ENCODE measurements at places on chromosomes 11 and 22.

- DNase-seq: no peak
Observed at GRCh38 chr11:115458877-115459276, 45.3 kb downstream of the CADM1 start.

DNA sequence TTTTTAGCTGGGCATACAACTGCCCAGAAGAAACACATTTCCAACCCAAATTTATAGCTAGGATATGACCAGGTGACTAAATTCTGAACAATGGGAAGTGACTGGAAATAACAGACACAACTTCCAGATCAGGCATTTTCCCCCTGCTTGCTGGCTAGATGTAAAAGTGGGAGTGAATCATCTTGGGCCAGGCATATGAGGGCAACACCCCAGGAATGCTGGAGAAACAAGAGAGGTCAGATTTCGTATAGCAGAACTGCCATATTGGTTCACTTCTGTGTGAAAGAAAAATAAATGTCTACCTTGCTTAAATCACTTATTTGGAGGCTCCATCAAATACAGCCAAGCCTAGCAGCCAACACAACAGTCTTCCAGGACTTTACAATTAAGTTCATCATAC lies 7.4 kb downstream of the ATL3 start:
- DNase-seq: peak; percentile 73

DNA sequence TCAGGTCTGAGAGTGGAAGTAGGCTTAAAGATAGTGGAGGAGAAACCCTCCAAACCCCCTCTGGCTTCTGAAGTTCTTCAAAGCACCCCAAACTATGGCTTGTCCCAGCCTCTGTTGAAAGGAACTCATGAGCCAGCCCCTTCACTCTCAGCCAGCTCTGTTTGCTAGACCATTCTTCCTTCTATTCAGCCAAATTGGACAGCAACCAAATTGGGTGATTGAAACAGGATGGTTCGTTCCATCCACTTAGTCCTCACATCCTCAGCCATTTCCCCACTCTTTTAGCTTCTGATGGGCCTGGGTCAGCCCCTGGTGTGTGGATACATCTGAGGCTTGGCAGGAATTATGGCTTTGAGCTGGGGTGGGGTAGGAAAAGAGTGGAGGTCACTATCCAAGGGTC lies 4.5 kb downstream of the HTR3A start:
- DNase-seq: no peak

DNA sequence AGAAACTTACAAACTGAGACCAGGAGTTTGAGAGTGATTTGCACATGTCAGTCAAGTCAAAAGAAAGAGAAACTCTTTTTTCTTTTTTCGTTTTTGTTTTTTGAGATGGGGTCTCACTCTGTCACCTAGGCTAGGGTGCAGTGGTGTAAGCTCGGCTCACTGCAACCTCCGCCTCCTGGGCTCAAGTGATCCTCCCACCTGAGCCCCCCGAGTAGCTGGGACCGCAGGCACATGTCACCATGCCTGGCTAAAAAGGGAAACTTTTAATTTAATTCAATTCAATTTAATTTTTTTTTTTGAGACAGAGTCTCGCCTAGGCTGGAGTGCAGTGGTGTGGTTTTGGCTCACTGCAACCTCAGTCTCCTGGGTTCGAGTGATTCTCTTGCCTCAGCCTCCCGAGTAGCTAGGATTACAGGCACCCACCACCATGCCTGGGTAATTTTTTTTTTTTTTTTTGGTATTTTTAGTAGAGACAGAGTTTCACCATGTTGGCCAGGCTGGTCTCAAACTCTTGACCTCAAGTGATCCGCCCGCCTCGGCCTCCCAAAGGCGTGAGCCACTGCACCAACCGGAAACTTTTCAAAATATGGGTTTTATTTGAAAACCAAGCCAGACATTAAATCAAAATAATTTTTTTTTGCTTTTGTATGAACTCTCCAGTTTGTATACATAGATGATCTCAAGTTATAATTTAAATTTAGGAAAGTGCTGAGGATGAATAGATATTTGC lies 9.9 kb downstream of the UCP3 start:
- DNase-seq: no peak

DNA sequence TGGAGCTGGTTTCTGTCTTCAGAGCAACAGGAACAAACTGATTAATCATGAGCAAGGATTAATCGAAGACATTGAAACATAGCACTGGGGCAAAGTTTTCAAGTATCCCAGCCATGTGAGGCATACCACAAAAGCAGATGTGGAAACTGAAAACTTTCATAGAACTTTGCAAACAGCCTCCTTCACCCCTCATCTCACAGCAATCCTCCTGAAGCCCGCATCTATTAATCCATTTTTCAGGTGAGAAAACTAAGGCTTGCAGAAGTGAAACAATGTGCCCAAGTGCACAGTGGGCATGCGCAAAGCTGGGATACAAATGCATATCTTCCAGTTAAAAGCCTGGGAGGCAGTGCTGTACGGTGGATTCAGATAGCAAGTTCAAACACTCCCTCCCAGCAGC lies 58.6 kb upstream of the HMGXB4 start:
- no peak for DNase-seq

- DNase-seq: peak; percentile 90
Observed at GRCh38 chr11:74417379-74417804, 19.2 kb upstream of the PGM2L1 start.

GRCh38 chr11:69218271-69218682 lies 62.5 kb downstream of the SMIM38 start:
- DNase-seq: no peak

DNA sequence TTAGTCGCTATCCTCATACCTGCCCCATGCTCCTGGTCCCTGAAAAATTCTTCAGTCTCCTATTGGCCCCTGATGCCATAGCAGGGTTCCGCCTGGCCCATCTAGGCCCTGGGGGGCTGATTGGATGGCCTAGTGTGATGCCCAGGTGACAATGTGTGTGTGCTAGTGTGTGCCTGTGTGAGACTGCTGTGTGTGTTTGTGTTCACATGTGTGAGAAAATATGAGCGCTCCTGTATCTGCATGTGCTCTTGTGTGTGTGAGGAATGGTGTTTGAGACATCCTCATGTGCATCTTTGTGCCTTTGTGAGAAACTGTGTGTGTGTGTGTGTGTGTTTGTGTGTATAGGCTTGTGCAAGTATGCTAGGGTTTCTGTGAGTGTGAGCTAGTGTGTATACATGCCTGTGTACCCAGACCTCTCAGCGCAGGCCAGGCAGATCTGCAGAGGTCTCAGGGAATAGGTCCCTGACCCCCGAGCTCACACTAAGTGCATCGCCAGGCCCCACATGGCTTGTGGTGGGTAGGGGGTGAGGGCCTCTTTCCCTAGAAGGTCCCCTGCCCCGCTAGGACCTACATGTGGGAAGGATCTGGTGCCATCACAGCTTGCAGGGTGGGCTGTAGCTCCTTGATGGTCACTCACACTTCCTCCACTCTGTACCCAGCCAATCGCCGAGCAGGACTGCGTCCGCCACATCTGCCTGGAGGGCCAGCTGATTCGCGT lies 64.6 kb downstream of the OTOG start:
- no peak for DNase-seq

DNA sequence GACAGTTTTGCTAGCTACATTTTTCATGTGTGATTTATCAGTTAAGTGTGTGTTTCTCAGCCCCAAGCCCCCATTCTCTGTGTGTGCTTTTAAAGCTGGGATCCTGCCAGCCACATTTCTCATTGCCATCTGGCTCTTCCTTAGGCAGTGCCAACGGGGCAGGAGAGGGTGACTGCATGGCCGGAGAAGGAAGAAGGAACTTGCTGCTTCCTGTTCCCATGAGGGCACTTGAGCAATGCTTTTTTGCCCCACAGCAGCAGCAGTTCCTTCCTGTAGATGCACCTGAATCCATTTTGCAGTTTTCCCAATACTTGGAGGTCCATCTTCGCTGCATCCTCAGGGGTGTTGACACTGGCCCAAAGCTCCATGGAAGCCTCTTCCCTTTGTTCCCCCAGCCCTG lies 37.5 kb downstream of the TNRC6B start:
- no peak for DNase-seq

- peak; percentile 18 for DNase-seq
Observed at GRCh38 chr11:63603180-63603518, 11.1 kb downstream of the PLAAT3 start.

DNA sequence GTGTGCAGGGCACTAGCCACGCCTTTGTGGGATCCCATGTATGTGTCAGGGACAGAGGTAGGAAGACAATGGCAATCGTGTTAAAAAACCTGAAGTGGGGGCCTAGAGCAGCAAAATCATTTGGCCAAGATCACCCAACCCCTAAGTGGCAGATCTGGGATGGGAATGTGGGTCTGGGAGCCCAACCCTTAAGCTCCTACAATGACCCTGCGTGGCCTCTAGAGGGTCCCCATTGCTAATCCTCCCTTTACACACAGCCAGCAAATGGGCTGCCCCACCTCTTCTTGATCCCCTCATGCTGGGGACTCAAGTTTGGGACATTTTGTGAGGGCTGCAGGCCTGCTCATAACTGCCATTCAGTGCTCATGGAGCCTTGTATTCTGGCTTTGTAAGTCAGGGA lies 73.2 kb upstream of the SUSD2 start:
- DNase-seq: no peak

- DNase-seq: no peak
Observed at GRCh38 chr11:113488931-113489351, 13.7 kb upstream of the DRD2 start.

DNA sequence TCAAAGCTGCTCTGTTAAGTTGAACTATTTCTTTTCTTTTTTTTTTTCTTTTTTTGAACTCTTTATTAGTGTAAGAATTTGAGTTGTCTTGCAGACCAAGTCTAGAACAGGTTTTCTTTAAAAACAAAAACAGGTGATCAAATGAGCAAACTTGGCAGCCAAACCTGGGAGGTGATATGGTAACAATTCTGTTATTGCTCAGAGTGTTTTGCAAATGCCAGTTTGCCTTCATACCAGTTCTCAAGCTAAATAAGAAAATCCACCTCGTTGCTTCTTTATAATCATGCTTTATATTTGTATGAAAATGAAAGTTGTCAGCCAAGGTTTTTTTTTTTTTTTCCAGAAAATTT lies 76.9 kb downstream of the DEPDC5 start:
- no peak for DNase-seq

DNA sequence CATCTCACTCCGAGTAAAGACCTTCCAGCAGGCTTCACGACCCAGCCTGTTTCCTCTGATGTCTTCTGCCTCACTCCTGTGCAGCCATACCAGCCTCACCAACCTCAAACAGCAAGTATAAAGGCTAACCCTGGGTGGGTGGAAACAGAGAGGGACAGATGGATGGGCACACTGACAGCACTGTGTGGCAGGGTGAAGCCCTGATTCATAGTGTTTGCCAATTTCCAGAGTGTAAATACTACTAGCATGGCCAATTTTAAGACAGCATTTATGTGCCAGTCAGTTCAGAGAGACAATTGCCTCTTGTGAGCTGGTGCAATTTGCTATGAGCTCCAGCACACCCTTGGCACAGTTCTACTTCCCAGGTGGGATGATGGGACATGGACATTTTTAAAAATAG lies 21.5 kb downstream of the TST start:
- DNase-seq: no peak

DNA sequence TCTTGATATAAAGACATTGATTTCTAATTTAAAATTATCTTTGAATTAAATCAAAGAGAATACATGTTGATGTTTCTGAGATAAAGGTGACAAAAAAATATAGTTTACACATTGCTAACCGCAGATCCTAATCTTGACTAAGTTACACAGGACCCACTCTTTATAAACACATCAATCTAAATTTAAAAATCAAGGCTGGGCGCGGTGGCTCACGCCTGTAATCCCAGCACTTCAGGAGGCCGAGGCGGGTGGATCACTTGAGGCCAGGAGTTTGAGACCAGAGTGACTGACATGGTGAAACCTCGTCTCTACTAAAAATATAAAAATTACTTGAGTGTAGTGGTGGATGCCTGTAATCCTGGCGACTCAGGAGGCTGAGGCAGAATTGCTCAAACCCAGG lies 1.9 kb downstream of the ARFGAP3 start:
- no peak for DNase-seq

DNA sequence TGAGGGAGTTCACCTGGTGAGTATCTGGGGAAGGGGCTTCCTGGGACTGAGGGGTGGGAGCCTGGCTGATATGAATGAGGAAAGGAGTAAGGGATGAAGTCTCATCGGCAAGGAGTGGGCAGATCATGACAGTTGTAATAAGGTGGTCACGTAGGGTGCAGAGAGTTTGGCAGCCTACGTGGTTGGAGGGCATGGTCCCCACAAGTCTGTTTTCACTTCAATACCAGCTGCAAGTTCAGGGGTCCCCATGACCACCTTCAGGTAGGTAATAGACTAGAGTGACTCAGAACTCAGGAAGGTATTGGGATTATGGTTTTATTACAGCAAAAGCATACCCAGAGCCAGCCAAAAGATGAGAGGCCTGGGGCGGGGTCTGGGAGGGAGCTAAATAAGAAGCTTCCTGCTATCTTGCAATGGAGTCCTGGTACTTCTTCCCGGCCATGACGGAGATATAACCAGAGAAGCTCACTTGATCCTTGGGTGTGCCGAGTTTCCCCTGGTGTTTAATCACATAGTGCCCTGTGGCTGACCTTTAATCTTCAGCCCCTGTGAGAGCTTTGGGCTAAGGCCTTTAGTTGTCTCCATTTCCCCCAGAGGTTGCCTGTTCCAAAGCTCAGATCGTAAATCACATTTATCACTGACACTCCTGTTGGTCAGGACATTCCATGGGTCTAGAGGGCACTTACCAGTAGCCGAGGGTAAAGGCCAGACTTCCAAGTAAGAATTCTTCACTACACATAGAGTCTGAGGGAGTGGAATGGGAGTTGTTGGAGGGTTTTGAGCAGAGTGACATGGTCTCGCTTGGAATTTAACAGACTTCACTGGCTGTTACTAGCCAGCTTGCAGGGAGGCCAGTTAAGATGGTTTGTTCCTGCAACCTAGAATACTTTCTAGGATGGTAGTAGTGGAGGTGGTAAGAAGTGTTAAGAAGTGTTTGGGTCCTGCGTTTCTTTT lies 9.1 kb downstream of the SLC3A2 start:
- peak; percentile 19 for DNase-seq

DNA sequence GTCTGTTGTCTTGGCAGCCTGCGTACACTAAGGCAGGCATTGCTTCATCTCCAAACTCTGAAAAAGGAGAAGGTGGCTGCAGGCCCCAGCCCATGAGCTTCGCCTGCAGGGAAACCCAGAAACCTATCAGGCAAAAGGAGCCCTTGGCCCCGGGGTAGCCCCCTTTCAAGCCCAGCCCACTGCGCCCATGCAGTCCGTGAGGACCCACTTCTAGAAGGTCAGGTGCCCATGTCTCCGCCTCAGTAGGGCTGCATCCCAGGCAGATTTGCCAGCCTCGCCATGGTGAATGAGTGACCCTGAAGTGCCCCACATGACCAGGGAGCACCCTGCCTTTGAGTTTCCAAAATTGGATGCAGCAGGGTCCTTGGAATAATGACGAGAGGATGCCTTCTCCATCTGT lies 1158.4 kb downstream of the BRD1 start:
- no peak for DNase-seq

GRCh38 chr11:134951305-134951700 lies 539.3 kb upstream of the B3GAT1 start:
- peak; percentile 69 for DNase-seq

DNA sequence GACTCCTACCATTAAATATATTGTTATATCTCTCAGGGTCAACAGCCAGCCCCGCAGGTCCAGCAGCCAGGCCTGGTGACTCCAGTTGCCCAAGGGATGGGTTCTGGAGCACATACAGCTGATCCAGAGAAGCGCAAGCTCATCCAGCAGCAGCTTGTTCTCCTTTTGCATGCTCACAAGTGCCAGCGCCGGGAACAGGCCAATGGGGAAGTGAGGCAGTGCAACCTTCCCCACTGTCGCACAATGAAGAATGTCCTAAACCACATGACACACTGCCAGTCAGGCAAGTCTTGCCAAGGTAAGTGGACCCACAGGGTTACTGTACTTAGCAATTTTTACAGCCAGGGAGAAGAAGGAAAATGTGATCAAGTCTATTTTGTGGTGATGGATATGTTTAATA lies 35.1 kb downstream of the EP300 start:
- no peak for DNase-seq

- DNase-seq: no peak
Observed at GRCh38 chr11:14202251-14203196, 156.5 kb downstream of the RRAS2 start.

Data from astrocyte of the spinal cord (primary cell).